RPMI8226 (cell line): ENCODE measurements at places on chromosomes 13 and 19.
A peak's percentile ranks its signal among the peaks of the same experiment; 100 is the strongest.

- no peak for DNase-seq
Observed at GRCh38 chr13:20190481-20191310, 2.0 kb downstream of the GJB2 start.

DNA sequence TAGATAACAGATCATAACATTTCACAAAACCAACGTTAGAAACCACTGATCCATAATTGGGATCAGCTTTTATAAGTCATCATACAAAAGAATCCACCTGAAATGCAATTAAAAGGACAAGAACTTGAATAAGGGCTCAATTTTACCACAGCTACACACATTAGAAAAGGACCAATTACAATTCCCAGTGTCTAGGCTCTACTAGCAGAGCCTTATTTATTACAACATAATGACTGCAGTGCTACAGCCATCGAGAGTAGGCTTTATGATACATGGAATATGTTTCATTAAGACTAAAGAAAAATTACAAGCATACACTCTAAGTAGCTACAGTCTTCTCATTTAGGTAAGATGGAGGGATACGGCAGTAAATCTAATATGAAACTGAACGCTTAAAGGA, 2.9 kb downstream of the RBM26 start:
- no peak for DNase-seq

GRCh38 chr19:35501684-35502083, 11.4 kb upstream of the KRTDAP start:
- DNase-seq: no peak

DNA sequence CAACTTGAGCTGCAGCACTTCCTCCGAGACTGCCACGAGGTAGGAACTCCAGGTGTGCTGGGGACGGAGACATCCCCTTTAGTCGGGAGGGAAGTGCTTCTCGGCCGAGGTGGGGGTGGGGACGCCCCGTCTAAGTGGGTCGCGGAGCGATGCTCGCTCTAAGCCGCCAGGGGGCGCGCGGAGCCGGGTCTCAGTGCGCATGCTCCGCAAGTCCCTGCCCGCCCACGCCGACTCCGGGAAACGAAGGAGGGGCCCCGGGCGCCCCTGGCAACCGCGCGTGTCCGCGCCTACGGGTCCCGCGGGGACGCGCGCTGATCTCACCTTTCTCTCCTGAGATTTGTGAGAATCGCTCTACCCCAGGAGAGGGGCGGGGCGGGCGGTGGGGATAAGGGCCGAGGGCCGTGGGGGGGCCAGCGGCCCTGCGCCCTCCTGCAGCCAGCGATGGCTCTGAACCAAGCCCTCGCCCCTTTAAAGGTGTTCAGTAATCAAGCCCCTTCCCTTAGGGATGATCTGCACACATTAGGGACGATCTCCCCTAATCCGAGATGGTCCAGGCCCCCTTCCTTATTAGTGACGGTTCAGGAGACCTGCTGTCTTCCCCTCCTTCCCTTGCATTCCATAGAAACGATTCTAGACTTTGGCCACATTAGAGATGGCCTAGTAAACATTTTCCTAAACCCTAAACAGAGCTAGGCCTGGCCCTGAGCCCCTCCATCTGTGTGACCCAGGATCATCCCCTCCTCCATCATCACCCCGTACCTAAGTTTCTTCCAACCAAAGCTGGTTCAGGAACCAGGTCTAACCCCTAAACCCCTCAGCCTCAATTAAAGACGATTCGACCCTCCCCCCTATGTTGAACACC, 47.3 kb upstream of the SHKBP1 start:
- DNase-seq: peak; percentile 82
